Stimulated activated CD8-positive, alpha-beta memory T cell treated with anti-CD3 and anti-CD28 coated beads, Interleukin-7, amount 100 ng/mL, for 1 hour (primary cell): ENCODE measurements at places on chromosomes 2 and 18.

GRCh38 chr2:164621764-164622105 is 453 bp upstream of the GRB14 start:
- no peak for DNase-seq

DNA sequence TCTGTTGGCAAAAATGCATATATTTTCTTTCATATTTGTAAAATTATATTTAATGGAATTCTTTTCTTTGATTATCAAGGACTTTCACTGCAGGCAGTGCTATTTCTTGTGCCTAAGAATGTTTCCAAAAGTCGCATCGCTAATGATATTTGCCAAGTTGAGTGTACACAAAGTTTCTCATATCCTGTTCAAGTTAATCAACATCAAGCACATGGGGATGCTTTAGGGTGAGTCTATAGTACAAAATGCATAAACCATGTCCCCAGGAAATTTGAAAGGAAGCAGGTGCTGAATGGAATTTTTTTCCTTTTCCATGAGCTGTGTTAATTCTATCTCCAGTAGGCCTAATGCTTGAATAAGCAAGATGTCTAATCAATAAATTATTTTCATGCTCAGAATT is 129.7 kb downstream of the GALNT1 start:
- no peak for DNase-seq

GRCh38 chr18:27411911-27412310 is 226.8 kb upstream of the CHST9 start:
- DNase-seq: no peak

- DNase-seq: no peak
Measured at GRCh38 chr2:197174539-197175094, 136.0 kb downstream of the ANKRD44 start.

DNA sequence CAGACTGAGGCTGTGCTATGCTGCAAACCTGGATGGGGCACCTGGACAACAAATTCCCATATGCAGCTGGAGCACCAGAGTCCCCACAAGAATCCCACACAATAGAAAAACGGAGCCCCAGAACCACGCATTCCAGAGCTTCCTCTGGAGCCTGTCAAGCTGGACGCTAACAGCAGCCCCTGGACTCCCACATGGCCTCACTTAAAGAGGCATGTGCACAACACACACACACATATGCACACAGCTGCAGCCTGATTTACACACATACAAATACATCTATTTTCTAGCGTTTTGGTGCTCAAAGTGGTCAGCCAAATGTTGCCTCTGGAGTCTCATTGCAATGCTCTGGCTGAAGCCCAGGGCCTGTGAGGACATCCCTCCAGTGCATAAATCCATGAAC is 632.7 kb upstream of the ID2 start:
- no peak for DNase-seq

- DNase-seq: no peak
Measured at GRCh38 chr2:85791704-85792565, 38.1 kb downstream of the ATOH8 start.

DNA sequence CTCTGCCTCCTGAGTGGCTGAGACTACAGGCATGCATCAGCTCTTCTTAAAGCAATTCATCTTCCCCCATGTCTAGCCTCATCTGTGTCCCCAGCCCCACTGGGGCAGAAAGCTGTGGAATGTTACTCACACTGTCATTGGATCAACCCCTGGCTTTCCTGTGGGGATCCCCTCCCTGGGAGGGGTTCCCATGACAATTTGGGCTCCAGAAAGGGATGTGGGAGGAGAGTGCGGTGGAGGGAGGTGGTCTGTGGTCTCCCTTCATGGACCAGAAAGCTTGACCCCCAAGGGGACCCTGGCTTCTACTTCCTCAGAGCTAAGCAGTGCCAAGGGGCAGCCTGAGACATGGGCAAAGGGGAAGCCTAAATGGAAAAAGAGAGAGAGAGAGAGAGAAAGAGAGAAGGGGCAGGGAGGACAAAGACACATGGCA is 1.3 kb downstream of the NGEF start:
- no peak for DNase-seq

- no peak for DNase-seq
Measured at GRCh38 chr2:70923378-70924015, 12.2 kb upstream of the ATP6V1B1 start.

DNA sequence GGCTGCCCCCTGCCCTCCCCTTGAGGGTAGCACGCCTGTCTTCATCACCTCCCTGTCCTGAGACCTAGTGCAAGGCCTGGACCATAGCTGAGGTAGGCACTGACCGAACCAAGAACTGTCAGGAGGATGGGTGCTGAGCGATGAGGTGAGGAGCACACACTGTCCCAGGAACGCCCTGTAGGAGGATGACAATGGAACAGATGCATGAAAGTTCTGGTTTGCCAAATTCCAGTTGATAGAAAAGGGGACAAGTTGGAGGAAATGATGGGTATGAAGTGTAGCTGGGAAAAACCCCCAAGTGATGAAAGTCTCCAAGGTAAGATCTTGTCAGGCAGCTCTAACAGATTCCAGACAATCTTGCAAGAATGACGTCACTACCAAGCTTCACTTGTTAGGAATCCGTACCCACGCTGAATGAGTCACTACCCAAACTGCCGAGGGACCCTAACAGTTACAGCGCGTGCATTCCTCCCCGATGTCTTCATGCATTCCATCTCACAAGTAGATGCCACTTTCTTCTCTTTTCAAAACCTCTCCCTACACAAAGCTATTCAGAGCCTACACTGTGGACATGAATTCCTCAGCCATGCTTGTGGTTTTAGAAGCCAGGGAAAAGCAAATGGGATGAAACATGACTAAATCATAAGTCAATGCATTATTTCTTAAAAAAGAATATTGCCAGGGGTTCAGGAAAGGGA is 27.6 kb downstream of the MRPL33 start:
- DNase-seq: no peak

DNA sequence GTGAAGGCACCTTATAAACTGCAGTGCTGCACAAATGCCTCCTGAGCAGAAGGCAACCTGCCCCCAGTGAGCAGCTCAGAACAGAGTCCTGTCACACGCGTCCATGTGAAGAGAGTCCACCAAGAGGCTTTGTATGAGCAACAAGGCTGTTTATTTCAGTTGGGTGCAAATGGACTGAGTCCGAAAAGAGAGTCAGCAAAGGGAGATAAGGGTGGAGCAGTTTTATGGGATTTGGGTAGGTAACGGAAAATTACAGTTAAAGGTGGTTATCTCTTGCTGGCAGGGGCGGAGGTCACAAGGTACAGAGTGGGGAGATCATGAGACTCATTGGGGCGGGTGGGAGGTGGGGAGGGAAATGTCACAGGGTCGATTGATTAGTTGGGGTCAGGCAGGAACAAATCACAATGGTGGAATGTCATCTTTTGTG is 53.4 kb upstream of the RALBP1 start:
- DNase-seq: no peak

GRCh38 chr18:45122506-45122905 is 441.8 kb downstream of the SETBP1 start:
- DNase-seq: no peak
